ENCODE measurements at places on chromosomes 11 and 22. TPM values are rescaled to one million over a fixed set of nuclear protein-coding genes. Genes with fewer than 3 reads are reported as not detected.

GRCh38 chr11:72741429-72741833, 10.8 kb downstream of the ARAP1 start:
- H3K27me3 ChIP-seq, result no peaks in the 10 kb centered on the region
- peaks cover 90% of the 10 kb centered on the region for H3K4me1 ChIP-seq
- H3K36me3 ChIP-seq, result no peaks in the 10 kb centered on the region
- peak; percentile 96 for DNase-seq

DNA sequence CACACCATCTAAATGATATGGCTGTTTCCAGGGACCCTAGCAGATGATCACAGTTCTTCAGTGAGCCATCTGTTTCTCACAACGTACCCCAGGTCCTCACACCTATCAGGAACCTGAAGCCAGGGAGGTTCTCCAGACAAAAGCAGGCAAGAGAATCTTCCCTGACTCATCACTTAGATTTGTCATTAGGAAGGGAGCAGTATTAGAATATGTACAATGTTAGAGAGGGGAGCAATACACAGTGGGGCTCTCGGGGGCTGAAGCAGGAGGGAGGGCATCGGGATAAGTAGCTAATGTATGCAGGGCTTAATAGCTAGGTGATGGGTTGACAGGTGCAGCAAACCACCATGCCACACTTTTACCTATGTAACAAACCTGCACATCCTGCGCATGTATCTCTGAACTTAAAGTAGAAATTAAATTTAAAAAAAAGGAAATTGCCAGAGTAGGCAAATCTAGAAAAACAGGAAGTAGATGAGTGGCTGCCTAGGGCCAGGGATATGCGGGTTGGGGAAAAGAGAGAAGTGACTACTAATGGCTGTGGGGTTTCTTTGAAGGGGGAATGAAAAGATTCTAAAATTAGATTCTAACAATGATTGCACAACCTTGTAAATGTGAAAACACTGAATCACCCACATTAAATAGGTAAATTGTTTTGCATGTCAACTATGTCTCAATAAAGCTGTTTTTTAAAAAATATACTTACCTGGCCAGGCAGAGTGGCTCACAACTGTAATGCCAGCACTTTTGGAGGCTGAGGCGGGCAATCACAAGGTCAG, 14.4 kb downstream of the C22orf42 start:
- peaks cover 59% of the 10 kb centered on the region for H3K4me1 ChIP-seq
- H3K27me3 ChIP-seq, result no peaks in the 10 kb centered on the region
- H3K4me3 ChIP-seq, result peak overlapping the region; percentile 48
- peak overlapping the region; percentile 72 for H3K27ac ChIP-seq

GRCh38 chr22:47000256-47000655, 237.8 kb downstream of the TBC1D22A start:
- H3K4me3 ChIP-seq, result no peak overlapping the region
- no peaks in the 10 kb centered on the region for H3K27me3 ChIP-seq
- H3K4me1 ChIP-seq, result no peaks in the 10 kb centered on the region
- no peak overlapping the region for H3K27ac ChIP-seq

- H3K27me3 ChIP-seq, result no peaks in the 10 kb centered on the region
- no peak overlapping the region for H3K27ac ChIP-seq
- H3K36me3 ChIP-seq, result no peaks in the 10 kb centered on the region
These were observed 130.9 kb upstream of the CCDC179 start for GRCh38 chr11:22991196-22991595.

GRCh38 chr11:2825889-2826678, 59.5 kb downstream of the CDKN1C start:
- H3K36me3 ChIP-seq, result no peaks in the 10 kb centered on the region
- H3K27ac ChIP-seq, result peak overlapping the region; percentile 92
- peak overlapping the region; percentile 57 for H3K4me3 ChIP-seq
- peaks cover 51% of the 10 kb centered on the region for H3K4me1 ChIP-seq
- H3K27me3 ChIP-seq, result no peaks in the 10 kb centered on the region
- peak; percentile 87 for DNase-seq

DNA sequence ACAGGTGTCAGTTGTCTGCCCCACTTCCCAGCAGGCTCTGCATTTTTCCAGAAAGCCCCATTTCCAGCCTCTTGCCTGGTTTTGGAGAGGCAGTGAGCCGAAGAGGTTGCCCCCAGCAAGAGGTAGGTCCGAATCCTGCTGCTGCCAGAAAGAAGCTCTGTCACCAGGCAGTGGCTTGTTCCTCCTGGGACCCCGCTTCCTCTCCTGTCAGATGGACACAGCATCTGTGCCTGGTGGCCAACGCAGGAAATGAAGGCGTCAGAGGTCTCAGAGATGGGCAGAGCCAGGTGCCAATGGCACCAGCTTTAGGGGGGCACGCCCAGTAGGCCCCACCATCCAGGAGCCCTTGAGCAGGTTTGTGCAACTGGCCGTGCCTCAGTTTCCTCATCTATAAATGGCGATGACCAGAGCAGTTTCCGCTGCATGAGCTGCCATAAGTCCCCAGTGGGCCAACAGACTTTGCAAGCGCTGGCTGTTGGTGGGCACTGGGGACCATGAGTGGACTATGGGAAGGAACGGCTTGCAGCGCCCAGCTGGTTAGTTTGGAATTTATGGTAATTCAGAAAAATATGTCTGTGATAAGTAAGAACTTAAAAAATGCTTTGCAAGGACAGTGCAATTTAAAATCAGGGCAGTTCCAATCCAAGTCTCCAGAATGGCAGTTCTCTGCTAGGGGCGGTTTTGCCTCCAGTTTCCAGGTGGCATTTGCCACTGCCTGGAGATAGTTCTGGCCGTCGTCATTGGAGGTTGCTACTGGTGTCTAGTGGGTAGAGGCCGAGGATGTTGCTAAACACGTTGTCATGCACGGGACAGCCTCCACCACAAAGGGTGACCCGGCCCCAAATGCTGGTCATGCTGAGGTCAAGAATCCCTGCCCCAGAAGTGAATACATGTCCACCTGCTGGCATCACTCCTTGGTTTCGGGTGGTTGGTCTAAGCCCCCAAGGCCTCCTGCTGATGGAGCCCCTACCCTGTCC, 2.3 kb upstream of the OSBPL5 start:
- H3K4me3 ChIP-seq, result no peak overlapping the region
- peaks cover 48% of the 10 kb centered on the region for H3K4me1 ChIP-seq
- no peak overlapping the region for H3K27ac ChIP-seq
- no peaks in the 10 kb centered on the region for H3K36me3 ChIP-seq
- no peak for DNase-seq
- peaks cover 29% of the 10 kb centered on the region for H3K27me3 ChIP-seq

DNA sequence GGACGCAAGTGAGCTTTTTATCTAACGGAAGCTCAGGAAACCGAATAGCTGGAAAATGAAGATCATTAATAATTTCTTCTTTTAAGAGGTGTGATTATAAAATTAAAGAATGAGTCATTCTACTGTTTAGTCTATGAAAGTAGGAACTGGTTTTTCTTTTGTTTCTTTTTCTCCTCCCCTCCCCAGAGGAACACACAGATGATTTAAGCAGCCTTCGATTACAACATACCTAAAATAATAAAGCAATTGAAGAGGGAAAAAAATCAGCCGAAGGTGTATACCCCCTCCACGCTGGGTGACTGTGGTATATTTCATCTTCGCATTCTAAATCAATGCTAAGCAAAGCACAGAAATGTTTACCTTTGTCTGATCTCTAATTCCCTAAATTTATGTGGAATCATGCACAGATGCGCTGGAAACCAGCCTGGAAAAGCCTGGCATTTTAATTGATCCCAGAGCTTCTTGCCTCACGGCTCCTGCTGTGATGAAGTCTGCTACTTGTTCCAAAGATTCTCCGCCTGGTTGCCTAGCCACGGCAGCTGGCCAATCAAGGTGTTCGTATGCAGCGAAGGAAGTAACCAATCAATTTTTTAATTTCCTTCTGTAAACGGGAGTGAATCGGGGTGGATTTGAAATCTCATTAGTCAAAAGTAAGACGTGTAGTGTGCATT, 133.9 kb downstream of the FANCF start:
- no peaks in the 10 kb centered on the region for H3K36me3 ChIP-seq
- no peak for DNase-seq
- no peak overlapping the region for H3K4me3 ChIP-seq
- H3K4me1 ChIP-seq, result no peaks in the 10 kb centered on the region
- H3K27me3 ChIP-seq, result no peaks in the 10 kb centered on the region
- H3K27ac ChIP-seq, result no peak overlapping the region

DNA sequence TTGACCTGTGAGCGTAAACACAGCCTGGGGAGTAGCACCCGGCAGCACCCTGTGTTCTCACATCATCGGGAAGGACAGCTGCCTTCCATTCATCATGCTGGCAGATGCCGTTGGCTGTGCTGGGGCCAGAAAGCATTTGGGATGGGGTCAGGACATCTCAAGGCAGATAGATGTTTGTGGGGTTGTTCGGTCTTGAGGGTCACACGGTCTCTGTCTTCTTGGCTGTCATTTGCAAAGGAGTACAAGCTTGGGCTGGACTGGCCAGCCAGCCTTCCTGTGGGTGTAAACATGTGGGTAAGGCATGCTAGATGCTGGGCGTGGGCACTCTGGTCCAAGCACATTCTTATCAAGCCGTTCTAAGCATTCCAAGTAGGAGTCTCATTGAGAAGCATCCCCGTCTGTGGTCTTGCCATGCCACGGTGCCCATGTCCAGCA, 81.4 kb downstream of the TBC1D22A start:
- H3K4me3 ChIP-seq, result no peak overlapping the region
- peaks cover 69% of the 10 kb centered on the region for H3K36me3 ChIP-seq
- H3K27ac ChIP-seq, result no peak overlapping the region
- DNase-seq, result no peak
- no peaks in the 10 kb centered on the region for H3K27me3 ChIP-seq

- no peak for DNase-seq
- H3K4me1 ChIP-seq, result no peaks in the 10 kb centered on the region
- no peak overlapping the region for H3K27ac ChIP-seq
- no peaks in the 10 kb centered on the region for H3K27me3 ChIP-seq
These were observed 281.6 kb downstream of the TBC1D22A start for GRCh38 chr22:47043835-47044721.

DNA sequence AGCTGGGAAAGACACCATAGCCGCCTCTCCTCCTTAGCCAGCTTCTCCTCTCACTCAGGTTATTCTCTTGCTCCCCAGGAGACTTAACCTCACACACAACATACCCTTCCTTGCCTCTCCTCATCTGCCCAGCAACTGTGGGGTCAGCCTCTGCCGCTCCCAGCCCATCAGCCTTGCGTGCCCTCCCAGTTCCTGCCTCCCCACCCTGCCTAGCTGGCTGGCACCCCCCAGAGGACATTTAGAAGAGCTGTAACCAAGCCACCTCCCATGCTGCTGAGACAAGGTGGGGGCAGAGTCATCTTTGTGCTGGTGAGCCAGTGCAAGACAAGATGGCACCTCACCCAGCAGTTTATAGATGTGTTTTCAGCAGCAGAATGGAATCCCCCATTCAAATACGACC, 38.2 kb downstream of the TOM1 start:
- no peak overlapping the region for H3K27ac ChIP-seq
- H3K36me3 ChIP-seq, result peaks cover 100% of the 10 kb centered on the region
- H3K27me3 ChIP-seq, result no peaks in the 10 kb centered on the region
- H3K4me3 ChIP-seq, result no peak overlapping the region
- no peak for DNase-seq

GRCh38 chr11:14026961-14027360, 64.4 kb downstream of the SPON1 start:
- DNase-seq, result no peak
- H3K27ac ChIP-seq, result no peak overlapping the region
- no peaks in the 10 kb centered on the region for H3K4me1 ChIP-seq
- no peaks in the 10 kb centered on the region for H3K27me3 ChIP-seq
- no peaks in the 10 kb centered on the region for H3K36me3 ChIP-seq

DNA sequence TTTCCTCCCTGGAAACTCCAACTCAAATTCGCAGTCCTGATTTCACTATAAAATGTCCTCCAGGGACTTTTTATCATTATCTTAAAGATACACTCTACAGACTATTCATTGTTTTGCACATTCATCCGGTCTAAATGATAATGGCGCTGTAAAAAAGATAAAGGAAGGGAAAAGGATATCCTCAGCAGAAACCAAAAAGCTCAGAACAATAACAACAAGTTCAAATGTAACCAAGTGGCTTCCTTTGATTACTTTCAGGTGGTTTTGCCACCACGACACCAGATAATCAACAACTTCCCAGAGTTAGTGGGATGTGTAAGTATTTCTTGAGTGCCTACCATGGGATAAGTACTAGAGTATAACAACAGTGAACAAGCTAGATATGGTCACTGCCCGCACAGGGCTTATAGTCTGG, 26.3 kb downstream of the PRCP start:
- peaks cover 11% of the 10 kb centered on the region for H3K4me1 ChIP-seq
- no peaks in the 10 kb centered on the region for H3K27me3 ChIP-seq
- no peak overlapping the region for H3K27ac ChIP-seq
- no peak overlapping the region for H3K4me3 ChIP-seq
- DNase-seq, result no peak
- no peaks in the 10 kb centered on the region for H3K36me3 ChIP-seq

DNA sequence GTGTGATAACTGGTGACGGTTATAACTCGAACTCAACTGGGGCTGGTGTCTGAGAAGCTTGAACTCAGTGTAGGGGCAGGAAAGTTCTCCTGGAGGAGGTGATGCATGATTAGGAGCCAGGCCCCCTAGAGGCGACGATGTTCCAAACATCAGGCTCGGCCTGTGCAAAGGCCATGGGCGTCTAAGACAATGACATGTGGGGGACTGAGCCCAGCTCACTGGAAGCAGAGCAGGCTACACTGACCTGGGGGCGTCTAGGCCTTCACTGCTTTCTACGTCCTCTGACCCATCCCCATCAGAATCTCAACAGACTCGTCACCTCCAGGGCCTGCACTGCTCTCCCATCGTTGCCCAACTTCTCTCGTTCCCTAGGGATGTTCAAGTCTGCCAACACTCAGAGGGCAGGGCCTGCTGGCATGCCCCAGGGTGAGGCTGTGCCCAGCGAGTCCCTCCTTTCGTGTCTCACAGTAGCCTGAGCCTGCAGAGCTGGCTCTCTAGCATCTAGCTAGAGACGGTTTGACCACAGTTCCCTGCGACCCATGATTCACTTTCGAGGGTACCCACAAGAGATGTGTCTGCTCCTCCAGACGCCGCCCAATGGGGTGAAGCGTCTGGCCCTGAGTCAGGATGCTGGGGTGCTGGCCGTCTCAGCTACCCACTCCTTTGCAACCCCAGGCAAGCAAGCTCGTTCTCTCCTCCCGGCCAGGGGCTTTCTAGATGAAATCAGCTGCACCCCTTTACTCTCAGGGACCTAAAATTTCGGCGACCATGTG, 1.1 kb upstream of the ATG16L2 start:
- H3K27me3 ChIP-seq, result no peaks in the 10 kb centered on the region
- H3K4me3 ChIP-seq, result peak overlapping the region; percentile 99
- H3K36me3 ChIP-seq, result peaks cover 27% of the 10 kb centered on the region
- DNase-seq, result peak; percentile 88
- peaks cover 80% of the 10 kb centered on the region for H3K4me1 ChIP-seq

GRCh38 chr11:70799386-70799785, 401.1 kb downstream of the CTTN start:
- H3K36me3 ChIP-seq, result no peaks in the 10 kb centered on the region
- no peak overlapping the region for H3K27ac ChIP-seq
- H3K27me3 ChIP-seq, result no peaks in the 10 kb centered on the region
- H3K4me1 ChIP-seq, result no peaks in the 10 kb centered on the region
- H3K4me3 ChIP-seq, result no peak overlapping the region
- no peak for DNase-seq

The PHETA2 gene
- polyA plus RNA-seq, result 2.4 TPM

The PDGFB gene
- polyA plus RNA-seq, result not detected

The ZNRF3 gene
- polyA plus RNA-seq, result 0.17 TPM

The PMM1 gene
- polyA plus RNA-seq, result 32.4 TPM
